ENCODE measurements at places on chromosomes 2 and 18.
A peak's percentile ranks its signal among the peaks of the same experiment; 100 is the strongest.

DNA sequence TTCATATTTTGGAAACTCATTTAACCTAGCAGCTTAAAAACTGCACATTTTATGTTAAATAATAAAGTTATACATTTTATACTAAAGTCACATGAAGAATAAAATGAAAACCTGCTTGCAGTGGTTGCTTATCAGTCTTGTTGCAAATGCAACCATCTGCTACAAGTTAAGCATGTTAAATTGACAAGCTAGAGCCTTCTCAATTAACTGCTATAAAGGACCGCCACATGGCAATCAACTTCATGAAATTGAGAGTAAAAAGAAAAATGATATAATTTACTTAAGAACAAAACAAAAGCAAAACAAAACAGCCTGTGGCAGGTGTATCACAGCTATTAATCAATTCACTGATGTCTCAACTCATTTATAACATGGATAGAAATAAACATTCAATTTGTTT is 78.7 kb downstream of the RTTN start:
- DNase-seq = no peak

DNA sequence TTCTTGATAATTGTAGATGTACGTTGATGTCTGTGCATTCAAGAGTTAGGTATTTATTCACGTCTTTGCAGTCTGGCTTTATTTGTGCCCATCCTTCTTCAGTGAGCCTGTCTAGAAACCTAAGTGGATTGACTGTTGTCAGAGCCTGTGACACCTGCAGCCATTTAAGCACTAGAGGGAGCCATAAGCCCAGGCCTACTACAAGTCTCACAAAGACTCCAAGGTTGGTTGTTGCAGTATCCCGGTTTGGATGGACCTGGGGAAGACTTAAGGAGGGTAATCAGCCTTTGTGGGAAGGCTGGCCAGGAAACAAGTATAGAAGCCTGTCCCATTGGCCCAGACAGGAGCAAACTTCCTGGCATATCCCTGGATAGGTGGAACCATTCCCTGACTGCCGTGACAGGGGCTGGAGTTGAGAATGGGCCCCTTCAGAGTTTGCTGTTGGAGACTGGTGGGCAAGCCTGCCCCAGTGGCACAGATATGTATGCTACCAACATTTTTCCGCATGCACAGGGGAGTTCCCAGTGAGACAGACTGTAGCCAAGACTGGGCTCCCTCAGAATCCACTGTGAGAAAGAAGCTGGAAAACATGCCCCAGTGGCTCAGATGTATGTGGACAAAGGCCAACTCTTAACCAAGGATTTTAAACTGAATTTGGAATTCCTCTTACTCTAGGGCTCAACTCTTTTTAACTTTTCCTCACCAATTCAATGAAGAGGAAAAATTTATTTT is 9.3 kb upstream of the LRRC30 start:
- DNase-seq = peak; percentile 29

- DNase-seq = no peak
Observed at GRCh38 chr2:203823173-203823572, 44.4 kb upstream of the CTLA4 start.

- DNase-seq = peak; percentile 13
Observed at GRCh38 chr2:196823750-196824522, 14.8 kb upstream of the C2orf66 start.

- DNase-seq = no peak
Observed at GRCh38 chr2:121173806-121174205, 111.2 kb downstream of the TFCP2L1 start.

DNA sequence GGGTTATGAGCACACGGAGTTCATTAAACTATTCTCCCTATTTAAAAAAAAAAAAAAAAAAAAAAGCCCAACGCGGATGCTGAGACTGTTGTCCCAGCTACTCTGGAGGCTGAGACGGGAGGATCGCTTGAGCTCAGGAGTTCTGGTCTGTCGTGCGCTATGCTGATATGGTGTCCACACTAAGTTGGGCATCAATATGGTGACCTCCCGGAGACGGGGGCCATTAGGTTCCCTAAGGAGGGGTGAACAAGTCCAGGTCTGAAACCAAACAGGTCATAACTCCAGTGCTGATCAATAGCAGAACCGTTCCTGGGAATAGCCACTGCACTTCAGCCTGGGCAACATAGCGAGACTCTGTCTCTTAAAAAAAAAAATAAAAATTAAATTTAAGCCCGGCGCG is 12.9 kb upstream of the ANKRD53 start:
- DNase-seq = no peak

- DNase-seq = no peak
Observed at GRCh38 chr2:42568401-42569115, at the start of gene MTA3. Gene MTA3 (plus strand): TSS chr2:42568632. CDS start chr2:42568746, 114 bp downstream.

GRCh38 chr2:156474401-156474800 is 38.2 kb downstream of the GPD2 start:
- no peak for DNase-seq

GRCh38 chr2:109284826-109285225 is 155.8 kb downstream of the SH3RF3 start:
- peak; percentile 18 for DNase-seq

DNA sequence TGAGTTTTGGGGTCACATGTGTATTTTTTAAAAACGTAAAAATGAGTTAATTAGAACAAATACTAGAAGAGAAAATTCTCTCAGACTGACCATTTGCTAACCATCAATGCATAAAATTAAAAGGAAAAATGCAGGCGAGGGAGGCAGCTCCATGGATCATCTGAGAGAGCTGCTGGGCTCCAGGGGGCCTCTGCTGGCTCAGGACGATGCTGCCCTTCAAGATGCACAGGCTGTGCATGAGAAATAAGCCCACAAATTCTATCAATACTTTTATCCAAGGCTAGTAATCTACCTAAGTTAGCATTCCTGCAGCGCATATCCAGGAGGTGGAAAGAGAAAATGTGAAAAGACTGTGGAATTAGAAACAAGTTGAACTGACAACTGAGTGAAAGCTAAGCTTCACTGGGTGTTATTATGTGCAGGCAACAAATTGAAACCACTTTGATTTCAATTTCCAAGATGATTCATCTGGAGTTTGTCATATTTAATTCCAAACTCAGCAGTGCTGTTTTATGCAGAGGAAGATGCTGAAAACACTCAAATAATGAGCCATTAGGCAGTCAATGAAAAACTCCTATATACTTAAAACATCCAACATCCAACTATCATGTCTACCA is 261.1 kb downstream of the NBAS start:
- no peak for DNase-seq

DNA sequence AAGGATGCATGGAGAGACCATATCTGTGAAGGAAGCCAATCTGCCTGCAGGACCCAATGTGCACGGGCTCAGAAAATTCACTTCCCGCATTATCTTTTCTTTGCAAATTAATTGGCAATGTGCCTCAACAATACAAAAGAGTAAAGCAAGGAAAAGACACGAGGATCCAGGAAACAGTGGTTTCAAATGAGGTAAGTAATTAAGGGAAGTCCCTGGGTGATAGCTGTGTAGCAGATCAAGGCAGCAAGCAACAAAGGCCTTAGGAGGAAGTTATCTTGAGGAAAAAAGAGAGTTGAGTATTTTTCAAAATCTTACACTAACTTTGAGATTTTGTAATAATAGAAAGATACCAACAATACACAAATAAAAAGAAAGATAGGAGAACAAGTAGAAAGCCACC is 44.3 kb upstream of the TGIF1 start:
- no peak for DNase-seq

GRCh38 chr2:170139276-170139967 is 38.5 kb upstream of the MYO3B start:
- DNase-seq = no peak

- DNase-seq = no peak
Observed at GRCh38 chr2:44562737-44563136, 201.0 kb downstream of the CAMKMT start.

- DNase-seq = no peak
Observed at GRCh38 chr2:1476617-1477195, 63.4 kb downstream of the TPO start.

- DNase-seq = no peak
Observed at GRCh38 chr18:31104444-31104843, 2.2 kb upstream of the DSC2 start.

DNA sequence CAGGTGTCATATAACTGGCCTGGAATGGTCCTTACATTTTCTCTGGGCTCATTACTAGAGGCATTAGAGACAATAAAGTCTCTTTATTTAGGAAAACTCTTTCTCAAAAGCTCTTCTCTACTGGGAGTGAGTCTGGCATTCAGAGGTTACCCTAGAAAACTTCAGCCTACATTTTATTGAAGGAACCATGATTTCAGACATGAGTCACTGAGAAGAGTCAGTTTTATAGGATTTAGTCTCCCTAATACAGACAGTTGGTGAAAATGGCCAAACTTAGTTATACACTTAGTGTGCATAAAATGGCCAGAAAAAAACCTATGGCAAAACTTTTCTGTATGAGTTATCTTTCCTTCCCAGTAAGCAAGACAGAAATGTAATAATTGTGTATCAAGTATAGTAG is 689.4 kb downstream of the ZEB2 start:
- DNase-seq = no peak

DNA sequence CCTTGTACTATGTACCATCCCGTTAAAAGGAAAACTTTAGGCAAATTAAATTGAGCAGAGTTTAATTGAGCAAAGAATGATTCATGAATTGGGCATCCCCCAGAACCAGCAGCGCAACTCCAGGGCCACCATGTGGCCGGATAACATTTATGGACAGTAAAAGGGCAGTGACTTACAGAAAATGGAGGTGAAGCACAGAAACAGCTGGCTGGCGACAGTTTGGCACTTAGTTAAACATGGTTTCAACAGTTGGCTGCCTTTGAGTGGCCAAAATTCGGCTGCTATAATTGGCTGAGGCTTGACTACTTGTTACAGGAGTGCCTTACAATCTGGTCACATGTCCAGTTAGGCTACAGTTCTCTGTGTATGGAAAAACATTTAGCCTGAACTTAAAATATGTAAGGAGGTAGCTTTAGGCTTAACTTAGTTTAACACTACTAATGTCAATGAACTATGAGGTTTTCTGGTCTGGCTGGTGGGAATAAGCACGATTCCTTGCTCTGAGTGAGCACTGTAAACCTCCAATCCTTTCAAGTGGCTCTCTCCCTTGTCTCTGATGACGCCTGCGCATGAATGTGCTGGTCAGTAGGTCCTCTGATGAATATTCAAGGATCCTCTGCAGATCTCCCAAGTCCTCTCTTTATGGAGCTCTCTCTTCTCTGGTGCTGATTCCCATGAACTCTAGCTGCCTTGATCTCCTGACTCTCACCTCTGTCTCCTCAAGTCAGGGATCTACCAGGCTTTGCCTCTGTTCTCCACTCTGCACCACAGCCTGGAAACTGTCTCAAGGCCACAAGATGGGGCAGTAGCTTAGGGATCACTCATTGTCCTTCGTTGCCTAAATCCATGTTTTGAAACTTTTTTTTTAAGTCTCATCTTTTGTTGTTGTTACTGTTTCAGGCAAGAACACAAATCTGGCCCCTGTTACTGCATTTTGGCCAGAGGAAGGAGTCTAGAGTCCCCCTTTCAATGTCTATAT is 24.4 kb upstream of the RAB31 start:
- DNase-seq = no peak

DNA sequence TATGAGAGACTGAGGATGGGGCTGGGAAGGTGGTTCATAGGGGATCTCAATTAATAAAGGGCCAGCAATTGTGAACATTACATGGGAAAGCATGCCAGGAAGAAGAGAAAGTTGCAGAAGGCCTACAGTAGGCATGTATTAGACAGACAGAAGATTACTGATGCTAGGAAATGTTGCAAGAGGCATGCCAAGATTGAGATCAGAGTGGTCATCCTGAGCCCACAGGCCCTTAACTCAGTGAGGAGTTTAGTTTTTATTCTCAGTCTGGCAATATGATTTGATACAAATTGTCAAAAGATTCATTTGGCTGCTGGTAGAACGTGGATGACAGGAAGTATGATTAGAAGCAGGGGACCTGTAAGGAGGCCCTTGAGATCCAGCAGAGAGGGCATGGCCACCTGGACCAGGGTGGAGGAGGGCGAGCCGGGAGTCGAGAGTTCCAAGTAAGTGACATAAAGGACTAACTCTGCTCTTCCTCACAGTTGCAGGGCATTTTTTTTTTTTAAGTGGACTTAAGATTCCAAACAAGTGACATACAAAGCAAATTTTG is 54.9 kb downstream of the EPHA4 start:
- DNase-seq = no peak

GRCh38 chr2:185828326-185828725 is 89.7 kb downstream of the FSIP2 start:
- DNase-seq = no peak

- DNase-seq = no peak
Observed at GRCh38 chr2:27752551-27753237, 18.8 kb upstream of the MRPL33 start.

DNA sequence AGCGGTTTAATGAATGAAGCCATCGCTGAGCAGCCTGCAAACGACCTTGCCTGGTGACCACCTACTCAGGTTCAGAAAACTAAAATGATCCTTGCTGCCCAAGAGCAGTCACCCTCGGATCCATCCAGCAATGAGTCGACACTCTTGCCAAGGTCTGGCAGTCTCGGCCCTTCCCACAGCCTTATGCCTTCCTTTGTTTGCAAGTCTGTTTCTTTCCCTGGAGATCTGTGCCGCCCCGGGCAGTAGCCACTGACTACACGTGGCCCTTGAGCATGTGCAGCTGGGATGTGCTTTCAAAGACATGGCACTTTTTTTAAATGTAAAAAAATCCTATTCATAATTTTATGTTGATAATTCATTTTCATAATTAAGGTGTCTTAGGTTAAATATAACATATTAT is 37.2 kb upstream of the SLC35G4 start:
- no peak for DNase-seq

GRCh38 chr2:238974081-238974480 is 126.2 kb downstream of the TWIST2 start:
- no peak for DNase-seq

DNA sequence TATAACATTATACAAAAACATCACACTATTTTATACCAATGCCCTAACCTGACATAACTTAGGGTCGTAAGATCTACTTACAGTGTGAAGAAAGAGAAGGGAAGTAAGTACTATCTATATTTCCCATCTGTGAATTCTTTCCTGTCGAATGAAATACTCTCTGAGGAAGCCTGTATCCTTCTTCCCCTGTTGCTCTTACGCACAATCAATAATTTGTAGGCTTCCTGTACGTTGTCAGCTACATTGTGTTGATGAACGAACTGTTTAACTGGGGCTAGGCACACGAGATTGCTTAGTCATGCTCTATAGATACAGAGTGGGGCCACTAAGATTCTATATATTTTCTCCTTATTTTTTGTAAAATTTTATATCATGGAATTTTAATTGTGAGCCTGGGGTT is 1125.0 kb upstream of the CELF4 start:
- no peak for DNase-seq

- DNase-seq = no peak
Observed at GRCh38 chr2:134183679-134184078, 70.2 kb upstream of the MGAT5 start.
